ENCODE measurements at places on chromosomes 13 and 19.

GRCh38 chr19:13788991-13789390 is 6.3 kb upstream of the ZSWIM4 start:
- peak; percentile 30 for DNase-seq

- no peak for DNase-seq
Observed at GRCh38 chr13:29743201-29743786, 107.1 kb downstream of the UBL3 start.

GRCh38 chr13:36919171-36919832 is 736 bp downstream of the SMAD9 start:
- DNase-seq: peak; percentile 3

- DNase-seq: no peak
Observed at GRCh38 chr13:90445179-90445578, 902.3 kb upstream of the MIR17HG start.

DNA sequence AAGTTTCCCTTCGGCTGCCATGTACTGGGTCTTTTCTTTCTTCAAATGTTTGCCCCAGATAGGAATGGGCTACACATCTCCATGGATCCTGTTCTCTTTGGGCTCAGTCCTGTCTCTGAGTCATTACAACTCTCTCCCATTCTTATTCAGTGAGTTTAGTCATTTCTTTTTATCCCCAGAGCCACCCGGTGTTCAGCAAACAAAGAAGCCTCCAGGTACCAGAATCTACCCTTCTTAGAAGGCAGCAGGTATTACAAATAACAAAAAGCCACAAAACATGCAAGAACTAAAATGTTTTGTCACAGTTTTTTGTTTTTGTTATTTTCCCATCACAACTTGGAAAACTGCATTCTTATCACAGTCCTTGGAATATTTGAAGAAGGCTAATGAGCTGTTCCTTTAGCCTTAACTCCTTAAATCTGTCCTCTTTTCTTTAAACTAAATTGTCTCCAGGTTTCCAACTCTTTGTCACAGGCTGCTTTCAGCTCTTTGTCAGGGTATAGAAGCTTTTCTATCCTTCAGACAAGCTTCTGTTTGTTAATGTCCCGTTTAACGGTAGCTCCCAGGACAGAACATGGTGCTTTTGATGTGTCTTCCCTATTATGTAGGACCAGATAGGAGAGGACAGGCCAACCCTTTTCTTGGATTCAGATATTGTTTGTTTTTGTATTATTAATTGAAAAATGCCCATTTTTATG is 215.5 kb upstream of the HTR2A start:
- no peak for DNase-seq

GRCh38 chr19:7851623-7852500 is 21.8 kb downstream of the EVI5L start:
- DNase-seq: no peak

DNA sequence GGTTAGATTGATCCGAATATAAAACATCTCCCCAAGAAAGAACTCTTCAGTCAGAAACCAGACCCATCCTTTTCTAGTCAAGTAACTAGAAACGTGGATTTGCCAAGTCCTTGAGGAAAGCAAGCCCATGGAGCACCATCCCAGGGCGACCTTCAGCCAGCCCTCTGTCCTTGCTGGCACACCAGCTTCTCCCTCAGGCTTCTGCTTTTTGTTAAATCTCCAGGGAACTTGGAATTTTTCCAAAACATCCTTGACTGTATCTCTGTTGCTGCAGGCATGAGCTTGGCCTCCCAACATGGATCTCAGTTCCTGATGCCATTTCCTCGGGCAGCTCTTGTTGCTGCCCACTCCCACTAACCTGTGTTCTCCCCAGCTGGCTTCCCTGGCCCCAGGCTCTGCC is 27.1 kb upstream of the C1QTNF9 start:
- no peak for DNase-seq

DNA sequence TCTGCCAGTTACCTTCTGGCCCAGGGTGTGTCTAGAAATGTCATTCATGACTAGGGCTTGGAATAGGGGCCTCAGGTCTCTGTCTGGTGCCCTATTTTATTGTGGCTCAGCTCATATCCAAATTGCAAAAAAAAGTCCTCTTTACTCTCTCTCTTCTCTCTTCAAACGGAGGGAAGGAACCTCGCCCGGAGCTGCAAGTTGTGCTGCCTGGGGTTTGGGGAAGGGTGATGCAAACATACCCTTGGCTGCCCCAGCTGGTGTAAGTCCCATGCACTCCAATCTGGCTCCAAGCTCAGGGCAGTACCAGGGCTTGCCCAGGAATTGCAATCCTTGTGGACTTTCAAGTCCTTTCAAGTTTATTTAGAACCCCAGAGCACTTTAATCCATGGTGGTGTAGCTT is 549.6 kb downstream of the PCDH17 start:
- no peak for DNase-seq

- DNase-seq: no peak
Observed at GRCh38 chr13:85406269-85406975, 392.8 kb downstream of the SLITRK6 start.

DNA sequence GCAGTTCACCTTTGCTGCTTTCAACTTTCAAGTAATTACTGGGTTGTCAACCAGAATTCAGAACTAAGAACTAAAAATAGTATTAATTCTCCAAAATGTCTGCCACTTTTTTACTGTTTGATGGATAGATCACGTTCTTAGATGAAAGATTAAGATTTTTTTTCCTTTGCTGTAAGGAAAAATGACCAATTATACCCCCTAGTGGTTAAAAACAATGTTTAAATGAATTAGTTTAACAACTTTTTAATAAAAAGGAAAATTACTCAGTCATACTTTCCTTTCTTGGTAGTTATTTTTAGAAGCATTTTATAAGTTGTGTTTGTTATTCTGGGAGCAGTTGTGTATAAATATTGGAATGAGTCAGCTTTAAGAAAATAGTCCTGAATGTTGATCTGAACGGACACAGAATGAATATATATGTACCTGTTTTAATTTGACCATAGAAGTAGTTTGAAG is 4.6 kb downstream of the TM9SF2 start:
- DNase-seq: peak; percentile 40

- DNase-seq: no peak
Observed at GRCh38 chr19:1136621-1137317, 33.0 kb downstream of the GPX4 start.

DNA sequence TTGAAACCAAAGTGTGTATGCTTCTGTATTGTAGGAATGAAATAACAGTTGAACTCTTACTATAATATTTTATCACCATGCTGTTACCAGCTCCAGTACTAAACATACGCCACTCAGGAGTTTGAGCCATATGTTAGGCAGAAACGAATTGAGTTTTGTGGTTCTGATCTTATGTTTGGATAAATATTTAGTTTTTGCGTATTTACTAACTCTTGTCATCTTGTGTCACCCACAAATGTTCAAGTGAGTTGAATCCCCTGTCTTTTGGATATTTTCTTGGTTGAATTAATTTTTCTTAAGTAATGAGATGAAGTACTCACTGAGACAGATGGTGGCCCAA is 1.5 kb downstream of the FNDC3A start:
- no peak for DNase-seq

DNA sequence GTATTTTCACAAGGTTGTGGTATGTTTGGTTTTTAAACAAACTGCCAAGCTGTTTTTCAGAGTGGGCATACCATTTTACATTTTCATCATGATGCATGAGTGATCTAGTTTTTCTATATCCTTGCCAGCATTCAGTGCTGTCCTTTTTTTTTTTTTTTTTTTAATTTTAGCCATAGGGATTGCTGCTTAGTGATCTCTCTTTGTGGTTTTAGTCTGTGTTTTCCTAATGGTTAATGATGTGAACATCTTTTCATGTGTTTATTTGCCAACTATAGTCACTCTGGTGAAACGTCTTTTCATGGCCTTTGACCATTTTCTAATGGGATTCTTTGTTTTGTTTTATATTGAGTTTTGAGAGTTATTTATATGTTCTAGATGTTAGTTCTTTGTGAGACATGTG is 59.7 kb downstream of the SHISA2 start:
- no peak for DNase-seq

GRCh38 chr19:38731654-38732301 is 12.5 kb downstream of the CAPN12 start:
- no peak for DNase-seq

DNA sequence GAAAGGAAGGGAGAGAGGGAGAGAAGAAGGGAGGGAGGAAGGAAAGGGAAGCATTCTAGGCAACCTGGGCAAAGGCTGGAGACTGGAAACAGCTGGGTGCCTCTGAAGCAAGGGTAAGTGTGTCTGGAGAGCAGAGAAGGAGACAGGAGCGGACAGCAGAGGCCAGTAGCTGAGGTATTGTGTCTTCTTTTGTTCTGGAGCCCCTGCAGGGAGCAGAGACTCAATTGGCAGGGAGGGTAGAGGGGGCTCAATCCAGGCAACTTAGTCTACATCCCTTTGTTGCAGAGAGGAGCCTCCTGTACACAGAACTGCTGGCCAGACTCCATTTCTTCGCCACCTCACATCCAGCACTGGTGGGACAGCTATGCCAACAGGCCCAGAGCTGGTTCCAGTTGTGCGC is 53.2 kb downstream of the NWD1 start:
- no peak for DNase-seq

DNA sequence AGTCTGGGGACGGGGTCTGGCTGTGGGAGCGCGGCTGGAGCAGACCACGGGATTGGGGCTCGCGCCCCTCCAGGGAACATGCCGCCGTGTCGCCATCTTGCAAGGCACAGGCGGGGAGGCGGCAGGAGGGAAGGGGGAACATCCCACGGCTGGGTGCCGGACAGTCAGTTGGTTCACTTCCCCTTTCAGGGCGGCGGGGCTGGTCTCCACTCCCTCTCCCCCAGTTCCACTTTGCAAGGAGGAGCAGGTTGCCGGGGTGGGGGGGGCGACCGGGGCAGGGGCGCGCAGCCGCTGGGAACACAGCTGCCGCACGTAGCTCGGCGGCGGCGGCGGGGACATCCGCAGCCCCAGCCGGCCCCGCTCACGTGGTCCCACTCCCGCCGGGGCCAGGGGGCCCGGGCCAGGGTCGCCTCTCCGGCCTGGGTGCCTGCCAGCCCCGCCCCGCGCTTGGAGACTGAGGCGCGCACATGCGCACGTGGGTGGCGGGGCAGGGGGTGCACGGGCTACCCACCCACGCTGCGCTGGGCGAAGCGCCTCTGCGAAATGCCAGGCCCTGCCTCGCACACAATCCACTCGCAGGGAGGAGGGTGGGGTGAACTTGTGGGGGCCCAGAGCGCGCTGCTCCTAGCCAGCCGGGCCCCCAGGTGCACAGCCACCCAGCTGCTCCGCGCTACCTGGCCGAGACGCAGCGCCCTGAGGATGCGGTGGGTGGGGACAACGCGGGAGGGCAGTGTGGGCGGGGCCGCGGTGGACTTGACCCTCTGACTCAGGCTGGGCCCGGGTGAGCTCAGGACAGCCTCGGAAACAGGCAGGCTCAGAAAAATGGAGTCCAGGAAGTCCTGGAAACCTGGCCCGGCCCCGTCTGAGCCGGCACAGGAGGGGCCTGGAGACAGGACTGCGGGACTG is 6.4 kb downstream of the KLF16 start:
- peak; percentile 83 for DNase-seq

GRCh38 chr19:57720878-57721277 is 6.5 kb downstream of the ZNF671 start:
- DNase-seq: no peak

GRCh38 chr13:82370316-82370715 is 1512.0 kb downstream of the SLITRK1 start:
- DNase-seq: no peak

- DNase-seq: peak; percentile 23
Observed at GRCh38 chr13:30255696-30256095, 51.7 kb downstream of the KATNAL1 start.

DNA sequence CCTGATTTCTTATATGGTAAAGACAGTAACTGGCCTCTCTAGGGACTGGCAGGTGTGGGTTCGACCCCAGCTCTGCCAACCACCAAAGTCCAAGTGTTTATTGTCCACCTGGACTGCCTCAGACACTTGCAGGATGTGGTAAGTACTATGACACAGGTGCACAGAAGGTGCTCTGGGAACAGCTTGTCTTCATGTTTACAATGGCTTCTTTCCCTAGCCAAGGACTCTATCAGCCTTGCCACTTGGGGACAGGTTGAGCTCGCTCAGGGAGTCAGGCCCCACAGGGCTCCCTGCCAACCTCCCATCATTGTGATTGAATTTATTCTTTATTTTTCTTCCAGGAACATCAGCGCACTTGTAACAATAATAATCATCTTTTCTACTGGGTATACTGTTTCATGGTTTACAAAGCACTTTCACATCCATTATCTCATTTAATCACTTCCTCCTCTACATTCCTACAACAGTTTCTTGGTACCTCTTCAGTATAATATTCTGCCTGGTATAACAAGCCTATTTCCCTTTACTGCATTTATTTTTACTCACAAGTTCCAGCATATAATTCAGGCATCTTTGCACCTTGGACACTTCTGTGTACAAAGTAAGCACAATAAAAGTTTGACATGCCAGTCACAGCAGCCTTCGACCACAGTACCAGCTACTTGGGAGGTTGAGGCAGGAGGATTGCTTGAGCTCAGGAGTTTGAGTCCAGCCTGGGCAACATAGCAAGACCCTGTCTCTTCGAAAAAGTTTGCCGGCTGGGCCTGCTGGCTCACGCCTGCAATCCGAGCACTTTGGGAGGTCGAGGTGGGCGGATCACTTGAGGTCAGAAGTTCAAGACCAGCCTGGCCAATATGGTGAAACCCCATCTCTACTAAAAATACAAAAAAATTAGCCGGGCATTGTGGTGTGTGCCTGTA is 24.2 kb upstream of the GATAD2A start:
- DNase-seq: no peak

- no peak for DNase-seq
Observed at GRCh38 chr19:36488846-36489117, 579 bp downstream of the ZNF566 start.

GRCh38 chr13:22121146-22121739 is 450.4 kb downstream of the FGF9 start:
- DNase-seq: no peak

DNA sequence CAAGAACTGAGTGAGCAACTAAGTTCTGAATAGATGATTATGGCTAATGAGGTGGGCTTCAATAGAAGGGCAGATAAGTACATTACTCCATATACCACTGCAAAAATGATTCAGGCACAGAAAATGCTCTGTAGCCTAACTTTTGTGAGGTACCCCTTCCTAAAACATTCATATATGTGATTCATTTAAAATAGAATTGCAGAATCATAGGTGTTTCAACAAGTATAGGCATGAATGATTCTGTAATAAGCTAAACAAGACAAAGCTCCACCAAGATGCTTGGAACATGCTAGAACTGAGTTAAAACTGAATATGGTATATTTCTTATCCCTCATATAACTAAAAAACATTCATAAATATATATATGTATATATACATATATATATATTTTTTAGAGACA is 12.1 kb downstream of the KBTBD7 start:
- DNase-seq: no peak

DNA sequence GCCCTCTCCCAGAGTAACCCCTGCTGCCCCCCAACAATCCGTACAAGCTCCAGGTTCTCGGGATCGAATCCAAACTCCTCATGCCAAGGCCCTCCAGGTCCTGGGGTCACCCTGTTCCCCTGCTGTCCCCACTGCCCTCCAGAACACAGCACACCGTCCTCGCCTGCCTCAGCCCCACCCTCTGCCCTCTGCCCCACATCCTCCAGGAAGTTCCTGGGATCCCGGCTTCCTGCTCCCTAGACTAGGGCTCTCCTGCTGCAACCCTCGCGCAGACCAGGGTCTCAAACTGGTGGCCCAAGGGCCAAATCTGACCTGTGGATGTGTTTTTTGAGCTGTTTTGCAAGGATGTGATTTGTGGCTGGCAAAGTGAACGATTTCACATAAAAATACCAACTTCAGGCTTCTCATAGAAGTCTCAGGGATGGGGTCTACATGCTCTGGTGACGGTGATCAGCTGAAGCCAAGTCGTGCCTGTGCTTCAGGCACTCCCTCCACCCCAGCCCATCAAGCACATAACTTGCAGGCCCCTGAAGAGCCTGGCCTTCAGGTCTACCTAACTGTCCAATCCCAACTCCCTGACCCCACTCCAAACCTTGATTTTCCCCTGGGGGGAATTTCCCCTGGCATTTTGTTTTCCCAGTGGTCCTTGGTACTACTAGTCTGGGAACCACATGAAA is 1.8 kb downstream of the RABAC1 start:
- no peak for DNase-seq
